Hepatocyte (in vitro differentiated cells): ENCODE measurements at places on chromosomes 12 and 14. TPM values are rescaled to one million over a fixed set of nuclear protein-coding genes. Genes with fewer than 3 reads are reported as not detected.

KLHDC1 gene
- 4.6 and 6.7 TPM in 2 replicates for total RNA-seq

AKAP5 gene
- total RNA-seq, result 7.8 and 9.4 TPM in 2 replicates

MAP1LC3B2 gene
- total RNA-seq, result 0.60 TPM in 1 of 2 replicates, not detected in the other

SYCP3 gene
- total RNA-seq, result 0.07 TPM in 1 of 2 replicates, not detected in the other

NANOG gene
- total RNA-seq, result 1.9 and 2.1 TPM in 2 replicates

TAS2R8 gene
- not detected in 2 replicates for total RNA-seq

NXPH4 gene
- 0.52 and 1.1 TPM in 2 replicates for total RNA-seq

TGM1 gene
- 0.33 and 0.56 TPM in 2 replicates for total RNA-seq

CCDC175 gene
- not detected in 2 replicates for total RNA-seq

KERA gene
- total RNA-seq, result 0.10 TPM in 1 of 2 replicates, not detected in the other

DNA sequence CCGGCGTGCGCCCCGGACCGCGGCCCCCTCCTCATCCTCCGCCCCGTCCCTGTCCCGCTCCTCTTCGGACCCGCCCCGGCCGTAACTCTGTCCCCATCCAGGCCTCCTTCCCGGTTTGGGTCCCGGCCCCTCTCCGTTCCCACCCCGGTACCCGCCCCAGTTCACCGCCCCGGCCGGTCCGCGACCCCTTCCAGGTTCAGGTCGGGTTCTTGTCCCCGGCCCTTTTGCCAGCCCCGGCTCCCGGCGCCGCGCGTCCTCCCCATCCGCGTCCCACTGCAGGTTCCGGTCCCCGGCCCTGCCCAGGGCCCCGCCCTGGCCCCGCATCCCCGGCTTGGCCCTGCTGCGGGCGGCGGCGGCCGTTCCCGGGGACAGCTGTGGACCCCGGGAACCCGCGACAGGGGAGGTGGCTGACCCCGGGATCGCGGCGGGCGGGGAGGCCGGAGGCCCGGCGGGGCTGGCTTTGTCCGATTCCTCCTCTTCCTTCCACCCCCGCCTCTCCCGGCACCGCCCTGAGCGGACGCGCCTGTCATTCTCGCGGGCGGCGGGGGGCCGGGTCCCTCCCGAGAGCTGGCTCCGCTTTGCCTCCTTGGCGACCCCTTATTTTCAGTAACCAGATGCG, 601 bp downstream of the KLC1 start:
- H3K4me3 ChIP-seq, result peak overlapping the region; percentile 96
- peak overlapping the region; percentile 100 for H3K27ac ChIP-seq
- DNase-seq, result peak; percentile 60
- no peaks in the 10 kb centered on the region for H3K27me3 ChIP-seq
- H3K36me3 ChIP-seq, result no peaks in the 10 kb centered on the region

GRCh38 chr12:51864833-51865670, 16.5 kb upstream of the FIGNL2 start:
- no peaks in the 10 kb centered on the region for H3K36me3 ChIP-seq
- peak overlapping the region; percentile 22 for H3K27ac ChIP-seq
- H3K4me1 ChIP-seq, result peaks cover 45% of the 10 kb centered on the region
- DNase-seq, result peak; percentile 59
- H3K4me3 ChIP-seq, result no peak overlapping the region

DNA sequence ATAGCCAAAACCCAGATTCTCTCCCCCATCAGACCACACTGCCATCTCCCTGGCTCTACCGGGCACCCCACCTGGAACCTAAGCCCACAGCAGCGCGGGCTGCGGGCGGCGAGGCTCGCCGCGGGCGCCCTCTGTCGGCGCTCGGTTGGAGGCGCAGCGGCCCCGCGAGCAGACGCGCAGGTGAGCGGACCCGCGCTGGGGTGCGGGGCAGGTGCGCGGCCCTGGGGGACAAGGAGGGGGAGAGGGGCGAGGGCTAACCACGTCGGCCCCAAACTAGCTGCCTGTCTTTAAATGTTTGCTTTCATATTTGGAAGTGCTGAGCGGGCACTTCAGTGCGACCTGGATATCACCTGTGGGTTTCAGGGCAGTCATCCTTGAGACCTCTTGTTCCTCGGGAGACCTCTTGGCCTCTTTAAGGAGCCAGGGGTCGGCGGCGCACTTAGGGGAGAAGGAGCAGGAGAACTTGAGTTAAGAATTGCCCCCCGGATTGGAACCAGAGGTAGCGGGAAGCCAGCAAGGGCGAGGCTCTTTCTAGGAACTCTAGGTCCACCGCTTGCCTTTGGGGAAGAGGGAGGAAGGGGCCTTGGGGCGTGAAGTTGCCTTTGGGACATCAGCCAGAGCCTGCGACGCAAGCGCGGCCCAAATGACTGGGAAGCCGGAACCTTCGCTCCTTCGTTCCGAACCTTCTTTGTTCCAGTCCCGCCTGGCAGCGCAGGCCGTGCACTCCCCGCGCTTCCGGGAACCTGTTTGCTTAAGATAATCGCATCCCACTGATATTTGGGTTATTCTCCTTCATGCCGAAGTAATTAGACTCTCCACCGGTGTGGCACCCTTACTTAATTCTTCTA, 78.7 kb downstream of the NEDD1 start:
- H3K27ac ChIP-seq, result no peak overlapping the region
- peak overlapping the region; percentile 50 for H3K4me3 ChIP-seq

DNA sequence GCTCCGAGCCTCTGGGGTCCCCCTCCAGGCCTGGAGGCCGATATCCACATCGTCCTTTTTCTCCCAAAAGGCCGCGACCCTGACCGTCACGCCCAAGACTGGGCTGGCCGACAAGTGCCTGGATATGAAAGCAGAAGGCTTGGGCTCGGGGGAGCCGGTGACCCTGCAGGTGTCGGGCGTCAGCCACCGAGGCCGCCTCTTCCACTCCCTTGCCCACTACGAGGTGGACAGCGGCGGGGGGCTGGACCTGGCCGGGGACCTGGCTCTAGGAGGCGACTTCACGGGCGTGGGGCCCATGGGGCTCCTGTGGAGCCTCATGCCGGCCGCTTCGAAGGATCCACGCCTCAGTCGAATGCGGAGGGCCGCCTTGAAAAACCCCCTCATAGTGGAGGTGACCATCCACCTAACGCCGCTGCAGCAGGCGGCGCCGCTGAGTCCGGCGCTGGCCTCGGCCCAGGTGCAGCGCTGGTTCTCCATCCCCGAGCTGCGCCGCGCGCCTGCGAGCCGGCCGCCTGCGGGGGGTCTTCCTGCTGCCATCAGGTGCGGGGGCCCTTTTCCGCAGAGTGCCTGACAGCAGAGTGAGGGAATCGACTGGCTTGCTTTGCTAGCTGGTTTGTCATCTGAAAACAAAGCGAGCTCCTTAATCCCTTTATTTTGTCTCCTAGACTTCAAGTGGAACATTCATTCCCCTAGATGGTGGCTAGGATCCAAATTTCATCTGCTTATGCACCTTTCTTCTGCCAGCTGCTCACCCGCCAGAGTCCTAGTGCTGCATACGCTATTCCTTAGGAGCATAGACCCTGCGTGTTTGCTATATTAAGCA, 10.6 kb upstream of the DNAL1 start:
- DNase-seq, result peak; percentile 66
- H3K36me3 ChIP-seq, result no peaks in the 10 kb centered on the region
- peaks cover 7% of the 10 kb centered on the region for H3K4me1 ChIP-seq
- peak overlapping the region; percentile 31 for H3K4me3 ChIP-seq
- no peak overlapping the region for H3K27ac ChIP-seq

- H3K27me3 ChIP-seq, result no peaks in the 10 kb centered on the region
- no peak overlapping the region for H3K27ac ChIP-seq
- no peak for DNase-seq
- H3K36me3 ChIP-seq, result no peaks in the 10 kb centered on the region
Observed at GRCh38 chr12:87931812-87932211, 97.4 kb downstream of the C12orf50 start.

DNA sequence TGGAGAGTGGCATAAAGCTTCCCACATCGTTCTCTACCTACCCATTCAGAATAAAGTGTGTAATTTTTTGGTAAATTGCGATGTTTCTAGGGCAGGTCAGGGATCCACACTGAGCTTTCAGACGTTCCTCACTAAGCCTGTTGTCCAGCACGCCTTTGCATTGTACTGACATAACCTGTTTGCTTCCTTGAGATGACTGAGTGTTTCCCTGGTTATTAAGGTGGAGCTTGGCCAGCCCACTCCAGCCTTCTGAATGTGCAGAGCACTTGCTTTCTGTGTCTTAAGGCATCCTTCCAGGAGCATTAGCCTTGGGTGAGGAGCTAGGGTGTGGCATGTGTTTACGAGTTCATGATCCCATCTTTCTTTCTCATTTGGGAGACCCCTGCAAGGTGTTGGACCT, 96.4 kb downstream of the TMEM260 start:
- no peaks in the 10 kb centered on the region for H3K27me3 ChIP-seq
- H3K36me3 ChIP-seq, result no peaks in the 10 kb centered on the region
- H3K4me1 ChIP-seq, result no peaks in the 10 kb centered on the region
- DNase-seq, result no peak
- no peak overlapping the region for H3K4me3 ChIP-seq

GRCh38 chr14:70847406-70848090, 38.2 kb upstream of the MAP3K9 start:
- DNase-seq, result no peak
- no peaks in the 10 kb centered on the region for H3K27me3 ChIP-seq
- no peaks in the 10 kb centered on the region for H3K36me3 ChIP-seq
- H3K4me3 ChIP-seq, result no peak overlapping the region
- H3K27ac ChIP-seq, result no peak overlapping the region

GRCh38 chr14:24253936-24254335, 9.0 kb downstream of the TGM1 start:
- no peak overlapping the region for H3K27ac ChIP-seq
- H3K4me3 ChIP-seq, result no peak overlapping the region
- H3K4me1 ChIP-seq, result peaks cover 8% of the 10 kb centered on the region
- H3K36me3 ChIP-seq, result no peaks in the 10 kb centered on the region
- H3K27me3 ChIP-seq, result no peaks in the 10 kb centered on the region

DNA sequence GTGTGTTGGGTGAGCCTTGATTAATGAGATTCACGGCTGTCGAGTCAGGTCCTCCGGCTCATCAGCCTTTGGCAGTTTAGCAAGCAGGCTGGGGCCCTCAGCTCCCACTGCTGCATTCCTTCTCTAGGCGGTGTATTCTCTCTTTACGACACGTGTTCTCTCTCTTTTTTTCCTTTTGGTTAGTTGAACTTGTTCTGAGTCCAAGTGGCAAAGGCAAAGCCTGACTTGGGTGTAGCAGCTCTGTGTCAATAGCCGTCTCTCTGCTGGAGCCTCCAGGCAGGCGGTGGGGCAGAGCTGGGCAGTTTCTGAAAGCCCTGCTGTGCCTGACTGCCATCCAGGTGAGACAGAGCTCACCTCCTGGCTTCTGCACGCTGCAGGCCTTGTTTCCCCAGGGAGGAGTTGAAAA, 46.6 kb downstream of the SUSD6 start:
- DNase-seq, result peak; percentile 77
- H3K27ac ChIP-seq, result peak overlapping the region; percentile 93
- H3K36me3 ChIP-seq, result no peaks in the 10 kb centered on the region
- H3K27me3 ChIP-seq, result no peaks in the 10 kb centered on the region
- H3K4me1 ChIP-seq, result peaks cover 72% of the 10 kb centered on the region

DNA sequence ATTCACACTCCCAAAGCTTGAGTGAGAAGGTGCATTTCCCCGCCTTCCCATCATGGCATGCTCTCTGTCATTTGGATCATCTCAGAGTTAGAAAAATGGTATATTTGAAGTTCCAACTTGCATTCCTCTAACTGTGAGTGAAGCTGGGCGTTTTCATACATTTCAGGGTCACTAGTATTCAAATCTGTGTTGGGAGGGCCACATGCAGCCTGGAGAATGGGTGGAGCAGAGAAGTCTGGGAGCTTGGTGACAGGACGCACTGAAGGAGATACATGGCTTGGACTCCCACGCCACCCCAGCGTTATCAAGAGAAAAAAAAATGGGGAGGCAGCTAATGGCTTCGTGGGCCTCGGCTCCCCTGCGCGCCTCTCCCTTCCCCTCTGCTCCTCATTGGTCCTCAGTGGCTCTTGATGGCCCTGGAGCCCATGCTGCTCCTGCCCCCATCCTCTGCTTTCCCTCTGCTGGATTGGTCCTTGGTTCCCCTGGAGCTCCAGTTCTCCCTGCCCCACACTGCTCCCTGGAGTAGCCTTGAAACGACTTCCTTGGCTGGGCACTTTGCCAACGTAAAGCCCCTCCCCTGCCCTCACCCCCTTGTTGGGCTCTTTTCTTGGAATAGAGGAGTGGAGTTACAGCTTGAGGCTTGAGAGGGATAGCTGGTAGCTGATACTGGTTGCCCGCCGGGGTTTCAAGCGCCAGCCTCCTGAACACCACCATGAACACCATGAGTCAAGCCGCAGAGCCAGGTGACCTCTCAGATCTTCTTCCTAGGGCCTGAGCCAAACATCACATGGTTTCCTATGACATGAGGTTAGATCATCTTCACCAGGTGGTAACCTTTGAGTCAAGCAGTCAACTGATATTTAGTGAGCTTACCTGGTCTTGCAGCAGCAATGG, 139.6 kb downstream of the PRKCH start:
- H3K27me3 ChIP-seq, result no peaks in the 10 kb centered on the region
- no peaks in the 10 kb centered on the region for H3K36me3 ChIP-seq
- DNase-seq, result no peak
- H3K27ac ChIP-seq, result no peak overlapping the region
- peaks cover 13% of the 10 kb centered on the region for H3K4me1 ChIP-seq

DNA sequence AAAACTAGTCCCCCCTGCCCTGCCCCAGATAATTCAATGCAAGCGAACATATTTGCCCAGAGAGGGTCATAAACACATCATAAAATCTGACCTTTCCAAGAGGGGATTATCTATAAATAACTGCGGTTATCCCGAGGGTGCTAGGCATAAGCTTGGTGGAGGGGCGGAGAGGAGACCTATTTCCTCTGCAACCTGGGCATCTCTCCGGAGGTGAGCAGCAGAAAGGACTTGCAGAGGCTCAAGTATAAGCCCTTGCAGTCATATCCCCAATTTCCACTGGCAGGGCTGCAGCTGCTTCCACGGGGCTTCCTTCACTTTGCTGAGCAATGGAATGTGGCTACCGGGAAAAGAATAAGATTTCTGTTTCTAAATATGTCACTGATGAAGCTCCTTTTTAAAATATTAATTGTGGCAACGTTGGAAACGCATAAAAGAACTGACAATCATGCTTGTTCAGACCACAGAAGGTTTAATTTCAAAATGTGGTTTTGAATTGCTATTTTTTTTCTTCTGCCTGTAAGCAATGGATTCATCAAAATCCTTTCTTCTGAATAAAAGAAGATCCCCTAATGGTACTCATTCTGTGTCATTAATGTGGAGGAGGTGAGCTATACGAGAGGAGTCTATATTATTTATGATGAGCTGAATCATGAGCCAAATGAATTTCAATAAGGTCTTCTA, 268.9 kb upstream of the ATP2B1 start:
- no peaks in the 10 kb centered on the region for H3K36me3 ChIP-seq
- H3K27me3 ChIP-seq, result no peaks in the 10 kb centered on the region
- DNase-seq, result no peak
- no peak overlapping the region for H3K27ac ChIP-seq

- H3K27ac ChIP-seq, result no peak overlapping the region
- no peak overlapping the region for H3K4me3 ChIP-seq
- no peaks in the 10 kb centered on the region for H3K36me3 ChIP-seq
- no peak for DNase-seq
Observed at GRCh38 chr12:68013181-68013580, 23.9 kb downstream of the IFNG-AS1 start.

GRCh38 chr12:101743724-101744472, 4.6 kb upstream of the SYCP3 start:
- no peaks in the 10 kb centered on the region for H3K36me3 ChIP-seq
- no peak for DNase-seq
- no peaks in the 10 kb centered on the region for H3K4me1 ChIP-seq
- H3K27me3 ChIP-seq, result no peaks in the 10 kb centered on the region
- H3K27ac ChIP-seq, result no peak overlapping the region

- DNase-seq, result no peak
- H3K27me3 ChIP-seq, result no peaks in the 10 kb centered on the region
- no peaks in the 10 kb centered on the region for H3K4me1 ChIP-seq
- no peak overlapping the region for H3K27ac ChIP-seq
Observed at GRCh38 chr12:97877404-97877803, 414.8 kb downstream of the RMST start.
